ENCODE measurements at places on chromosomes 6 and 20.

- DNase-seq: no peak
Observed at GRCh38 chr6:317448-318144, 25.3 kb downstream of the DUSP22 start.

DNA sequence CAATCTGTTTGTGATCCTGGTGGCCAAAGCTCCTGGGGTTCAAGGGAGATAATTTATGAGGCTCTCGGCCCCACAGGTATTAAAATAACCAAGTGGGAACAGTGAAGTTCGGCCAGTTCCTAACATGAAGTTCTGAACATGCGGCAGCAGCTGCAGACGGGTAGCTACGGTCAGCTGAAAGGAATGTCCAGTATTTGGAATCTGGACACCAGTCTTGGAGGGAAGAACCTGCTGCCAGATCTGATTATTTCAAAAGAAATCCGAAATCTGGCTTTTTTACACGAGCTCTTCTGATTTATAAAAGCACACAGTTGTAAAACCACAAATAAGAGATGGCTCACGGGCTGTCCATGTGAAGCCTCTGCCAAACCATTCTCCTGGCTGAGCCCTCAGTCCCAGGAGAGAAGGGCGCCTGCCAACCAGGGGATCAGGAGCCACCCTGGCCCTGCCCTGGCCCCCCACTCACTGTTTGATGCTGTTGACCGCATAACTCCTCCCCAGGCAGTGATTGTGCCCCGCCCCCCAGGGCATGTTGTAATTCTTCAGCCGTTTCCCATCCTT, 28.2 kb upstream of the KCNB1 start:
- DNase-seq: no peak

- DNase-seq: no peak
Observed at GRCh38 chr6:157996201-157996712, 14.6 kb downstream of the SYNJ2 start.

- DNase-seq: no peak
Observed at GRCh38 chr6:31725502-31726350, 2.6 kb downstream of the MPIG6B start.

GRCh38 chr6:147043994-147044477, 160.2 kb upstream of the STXBP5 start:
- no peak for DNase-seq

GRCh38 chr6:149862922-149863697, 1.0 kb downstream of the LRP11 start:
- peak; percentile 33 for DNase-seq

- no peak for DNase-seq
Observed at GRCh38 chr6:49151957-49152356, 311.1 kb downstream of the MMUT start.

DNA sequence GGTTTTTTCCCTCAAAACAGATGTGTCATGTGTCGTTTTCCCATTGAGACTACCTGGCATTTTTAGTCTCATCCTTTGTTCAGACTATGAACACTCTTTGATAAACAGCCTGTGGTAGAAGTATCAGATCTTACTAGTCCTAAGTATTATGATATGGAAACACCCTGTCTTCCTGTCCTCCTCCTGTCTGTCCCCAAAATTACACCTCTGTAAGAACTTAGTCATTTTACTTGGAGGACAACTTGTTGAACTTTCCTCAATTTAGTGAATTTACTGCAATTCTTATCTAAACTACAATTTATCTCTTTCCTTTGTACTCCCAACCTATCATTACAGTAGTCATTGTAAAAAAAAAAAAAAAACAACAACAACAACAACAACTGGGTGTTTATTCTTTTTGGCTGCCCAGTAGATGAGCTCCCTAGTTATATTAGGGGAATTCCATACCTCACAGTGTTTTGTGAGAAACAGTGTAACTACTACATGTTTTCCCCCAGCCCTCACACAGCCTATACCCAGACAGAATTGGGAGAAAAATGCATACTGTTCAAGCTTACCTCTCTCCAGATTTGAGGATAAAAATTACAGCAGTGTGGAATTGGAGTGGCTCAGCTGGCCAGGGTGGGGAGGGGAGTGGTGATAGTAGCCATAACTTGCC, 18.5 kb upstream of the ERVFRD-1 start:
- DNase-seq: no peak

DNA sequence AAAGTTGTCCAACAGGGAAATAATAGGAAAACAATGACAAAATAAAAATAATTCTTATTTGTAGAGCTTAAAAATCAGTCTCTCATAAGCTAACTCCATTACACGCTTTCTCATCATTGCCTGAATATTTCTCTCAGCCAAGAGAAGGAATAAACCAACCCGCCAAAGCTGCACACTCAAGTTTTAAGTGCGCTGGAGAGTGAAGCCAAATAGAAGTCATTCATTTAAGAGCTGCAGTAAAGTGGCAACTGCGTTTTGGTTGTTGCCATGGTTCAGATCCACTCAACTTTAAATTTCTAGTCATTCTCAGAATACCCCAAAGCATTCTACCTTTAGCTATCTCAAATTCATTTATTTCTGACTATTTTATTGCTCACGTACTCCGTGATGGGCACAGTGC, 230.7 kb downstream of the CBLN4 start:
- DNase-seq: no peak

DNA sequence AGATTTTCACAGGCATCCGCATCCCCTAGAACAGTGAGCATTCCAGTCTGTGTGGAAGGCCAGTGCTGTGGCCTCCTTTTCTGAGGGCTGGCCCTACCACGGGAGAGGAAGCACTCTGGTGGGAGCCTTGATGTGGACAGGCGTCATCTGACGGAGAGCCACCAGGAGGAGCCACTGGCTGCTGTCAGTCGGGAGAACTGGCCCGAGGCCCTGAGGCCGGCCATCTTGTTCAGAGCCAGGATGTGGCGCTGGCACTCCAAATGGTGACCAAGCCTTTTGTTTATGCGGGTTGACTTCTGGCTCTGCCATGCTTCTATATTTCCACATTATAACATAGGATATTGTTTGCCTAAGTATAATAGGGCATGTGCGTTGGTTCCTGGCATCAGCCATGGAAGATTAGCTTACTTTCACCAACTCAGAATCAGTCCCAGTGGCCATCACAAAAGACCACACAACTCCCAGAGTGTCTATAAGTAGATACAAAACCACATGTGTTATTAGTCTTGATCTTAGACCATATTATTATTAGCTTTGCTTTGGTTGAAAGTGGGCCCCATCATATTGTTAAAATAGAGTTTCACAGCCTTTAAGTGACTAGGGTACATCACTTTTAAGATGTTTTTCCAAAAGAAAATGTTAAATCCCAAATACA, 273.9 kb upstream of the TAB2 start:
- DNase-seq: no peak

DNA sequence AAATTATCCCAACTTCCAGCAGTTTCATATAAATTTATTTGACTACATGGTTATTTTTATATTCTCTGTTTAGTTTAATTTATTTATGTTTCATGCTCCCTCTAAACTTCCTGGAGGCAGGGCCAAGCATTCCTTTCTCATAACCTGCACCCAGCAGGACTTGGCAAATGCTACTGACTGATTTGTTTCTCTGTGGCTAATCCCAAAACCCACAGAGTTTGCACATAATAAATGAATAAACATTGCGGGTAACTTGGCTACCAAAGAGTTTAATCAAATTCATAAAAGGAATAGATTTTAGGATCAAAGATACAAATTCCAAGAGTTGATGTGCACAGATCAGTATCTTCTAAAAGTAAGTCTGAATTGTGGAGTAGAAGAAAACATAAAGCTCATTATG, 239.5 kb downstream of the SLC35F1 start:
- no peak for DNase-seq

GRCh38 chr6:28901831-28902230, 22.0 kb downstream of the TRIM27 start:
- DNase-seq: no peak
